ENCODE measurements at places on chromosomes 5 and 9.

DNA sequence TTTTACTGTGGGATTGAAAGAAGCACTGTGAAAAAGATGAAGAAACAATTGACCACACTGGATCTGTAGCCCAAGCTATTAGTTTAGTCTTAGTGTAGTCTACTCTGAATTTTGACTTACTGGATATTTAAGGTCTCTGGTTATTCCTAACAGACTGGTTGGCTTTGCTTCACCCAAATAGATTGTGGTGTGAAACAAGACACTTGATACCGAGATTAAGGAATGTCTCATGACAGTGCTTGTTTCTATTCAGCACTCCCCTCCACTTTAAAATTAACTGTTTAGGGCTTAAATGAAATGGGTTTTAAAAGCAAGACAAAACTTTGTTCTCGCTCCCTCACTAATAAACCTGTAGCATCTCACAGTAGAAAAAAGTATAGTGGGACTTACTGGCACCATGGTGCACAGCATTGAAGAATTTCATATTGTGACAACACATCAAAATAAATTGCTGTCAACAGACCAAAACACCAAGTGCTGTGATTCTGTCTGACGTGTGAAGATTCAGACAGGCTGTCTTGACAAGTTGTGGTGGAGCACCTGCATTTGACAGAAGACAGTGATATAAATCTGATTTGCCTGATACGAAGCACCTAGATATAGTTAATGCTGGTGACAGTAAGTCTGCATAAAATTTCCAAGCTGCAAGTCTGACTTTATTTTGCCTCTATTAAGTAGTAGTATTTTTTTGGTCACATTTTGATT, 73.1 kb downstream of the PBX3 start:
- DNase-seq, result no peak

- no peak for DNase-seq
Observed at GRCh38 chr5:122259995-122260394, 52.0 kb upstream of the SNCAIP start.

GRCh38 chr9:21988056-21988990, 5.9 kb downstream of the CDKN2A start:
- DNase-seq, result no peak

- DNase-seq, result no peak
Observed at GRCh38 chr5:2749514-2750025, 1.9 kb downstream of the IRX2 start.

GRCh38 chr5:41408676-41409443, 101.5 kb downstream of the PLCXD3 start:
- DNase-seq, result no peak

DNA sequence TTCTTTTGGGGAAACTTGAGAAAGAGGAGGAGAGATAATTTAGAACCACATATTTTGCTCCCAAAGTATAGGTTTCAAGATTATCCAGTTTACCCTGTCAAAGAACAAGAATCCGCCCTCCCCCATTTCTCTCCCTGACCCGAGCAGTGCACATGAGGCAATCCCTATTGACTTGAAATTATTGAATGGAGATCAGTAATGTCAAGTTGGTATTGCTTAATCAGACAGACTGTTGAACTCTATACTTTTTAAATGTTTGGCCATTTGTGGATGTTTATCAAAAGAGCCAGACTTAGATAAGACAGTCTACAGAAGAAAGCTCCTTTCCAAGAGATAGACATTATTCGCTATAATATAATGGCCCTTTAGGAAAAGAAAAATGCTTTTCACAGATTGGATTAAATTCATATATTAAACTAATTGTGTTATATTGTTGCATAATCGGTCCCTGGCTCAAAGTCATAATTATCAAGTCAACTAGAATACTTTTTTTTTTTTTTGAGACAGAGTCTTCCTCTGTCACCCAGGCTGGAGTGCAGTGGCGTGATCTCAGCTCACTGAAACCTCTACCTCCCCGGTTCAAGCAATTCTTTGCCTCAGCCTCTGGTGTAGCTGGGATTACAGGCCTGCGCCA, 5.3 kb downstream of the SLC25A25 start:
- no peak for DNase-seq

DNA sequence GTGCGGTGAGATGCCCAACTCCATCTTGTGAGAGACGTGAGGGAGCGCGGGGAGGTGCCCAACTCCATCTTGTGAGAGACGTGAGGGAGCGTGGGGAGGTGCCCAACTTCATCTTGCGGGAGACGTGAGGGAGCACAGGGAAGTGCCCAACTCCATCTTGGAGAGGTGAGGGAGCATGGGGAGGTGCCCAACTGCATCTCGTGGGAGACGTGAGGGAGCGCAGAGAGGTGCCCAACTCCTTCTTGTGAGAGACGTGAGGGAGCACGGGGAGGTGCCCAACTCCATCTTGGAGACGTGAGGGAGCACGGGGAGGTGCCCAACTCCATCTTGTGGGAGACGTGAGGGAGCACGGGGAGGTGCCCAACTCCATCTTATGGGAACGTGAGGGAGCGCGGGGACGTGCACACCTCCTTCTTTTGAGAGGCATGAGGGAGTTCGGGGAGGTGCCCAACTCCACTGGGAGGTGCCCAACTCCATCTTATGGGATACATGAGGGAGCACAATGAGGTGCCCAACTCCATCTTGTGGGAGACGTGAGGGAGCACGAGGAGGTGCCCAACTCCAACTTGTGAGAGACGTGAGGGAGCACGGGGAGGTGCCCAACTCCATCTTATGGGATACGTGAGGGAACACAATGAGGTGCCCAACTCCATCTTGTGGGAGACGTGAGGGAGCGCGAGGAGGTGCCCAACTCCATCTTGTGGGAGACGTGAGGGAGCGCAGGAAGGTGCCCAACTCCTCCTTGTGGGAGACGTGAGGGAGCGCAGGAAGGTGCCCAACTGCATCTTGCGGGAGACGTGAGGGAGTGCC, 235.4 kb downstream of the CACNA1B start:
- no peak for DNase-seq

GRCh38 chr9:78882481-78882880, 585.6 kb downstream of the PSAT1 start:
- DNase-seq, result no peak

DNA sequence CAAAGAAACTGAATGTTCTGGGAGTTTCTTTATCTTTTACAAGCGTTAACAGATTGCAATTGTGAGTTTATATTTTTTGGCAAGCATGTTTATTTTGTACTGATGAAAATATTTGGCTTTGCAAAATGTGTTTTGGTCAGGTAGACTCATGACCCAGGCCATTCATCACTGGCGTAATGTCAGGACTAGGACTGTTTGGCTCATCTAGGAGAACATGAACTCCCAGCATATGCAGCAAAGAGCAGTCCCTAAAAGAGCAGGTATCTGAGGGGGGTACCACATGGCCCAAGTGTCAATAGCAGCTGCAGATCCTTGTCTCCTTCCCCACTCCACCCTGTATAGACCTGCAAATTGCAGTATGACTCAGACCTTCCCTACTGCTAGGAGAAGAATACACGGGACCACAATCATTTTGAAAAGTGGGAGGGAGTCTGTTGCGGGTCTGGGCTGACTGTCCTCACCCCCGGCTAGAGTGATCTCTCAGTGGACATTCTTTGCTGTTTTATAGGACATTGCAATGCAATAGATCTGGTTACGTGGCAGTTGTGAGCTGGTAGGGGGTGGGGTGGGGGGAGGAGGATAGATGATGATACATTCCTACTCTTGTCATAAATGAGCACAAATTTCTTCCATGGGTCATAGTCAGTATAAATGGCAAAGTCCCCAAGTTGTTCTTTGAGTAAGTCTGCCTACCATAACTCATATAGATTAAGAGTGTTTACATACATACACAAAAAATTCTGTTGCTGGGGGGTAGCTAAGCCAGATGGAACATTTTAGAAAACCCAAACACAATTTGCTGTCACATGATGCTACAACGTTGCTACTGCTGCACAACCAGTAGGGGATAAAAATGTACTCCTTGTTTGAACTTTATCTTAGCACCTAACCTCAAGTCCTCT, 20.8 kb upstream of the SNCAIP start:
- no peak for DNase-seq

GRCh38 chr5:123051206-123051605, 14.7 kb upstream of the PPIC start:
- no peak for DNase-seq

DNA sequence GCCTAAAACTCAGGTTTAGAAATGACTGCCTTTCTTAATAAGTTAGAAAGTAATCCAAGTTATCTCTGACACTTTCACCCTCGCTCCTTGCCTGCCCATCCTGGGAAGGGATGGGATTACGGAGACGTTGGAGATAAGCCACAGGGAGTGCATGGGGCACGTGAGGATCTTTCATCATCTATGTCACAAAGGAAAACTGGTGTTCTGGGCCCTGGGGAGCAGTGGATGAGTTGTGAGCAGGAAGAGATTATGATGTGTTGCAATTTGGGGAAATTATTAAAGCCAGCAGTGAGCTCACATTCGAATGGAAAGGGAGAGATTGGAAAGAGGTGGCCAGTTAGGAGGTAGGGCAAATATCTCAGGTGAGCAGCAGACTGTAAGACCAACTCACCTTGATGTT, 12.8 kb downstream of the AFAP1L1 start:
- no peak for DNase-seq

Data from activated T-cell treated with anti-CD3 and anti-CD28 coated beads, Interleukin-2, amount 50 U/mL, for 4 hours (primary cell).